Globus pallidus (tissue), 1 donor: ENCODE measurements at places on chromosomes 4 and X.

GRCh38 chr4:120291541-120291940 is 224.9 kb upstream of the MAD2L1 start:
- no peak for DNase-seq

- no peak for DNase-seq
These were observed 978.6 kb downstream of the NLGN4X start for GRCh38 chrX:5250106-5250505.

DNA sequence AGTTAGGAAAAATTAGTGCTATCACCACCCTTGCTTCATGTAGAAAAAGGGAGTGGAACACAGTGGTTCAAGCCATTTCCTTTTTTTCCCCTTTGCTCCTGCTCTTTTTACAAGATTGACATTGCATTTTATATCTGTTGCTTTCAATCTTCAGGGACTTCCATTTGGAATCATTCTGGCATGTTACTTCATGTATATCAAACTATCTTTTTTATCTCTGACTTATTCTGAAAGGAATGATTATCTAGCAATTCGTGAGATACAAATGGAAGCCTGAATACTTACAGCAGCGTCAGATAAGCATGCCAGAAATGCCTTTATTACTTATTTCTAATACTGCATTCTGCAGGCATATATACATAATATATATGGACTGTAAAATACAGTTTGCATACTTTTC is 20.4 kb downstream of the ADGRL3 start:
- DNase-seq = no peak

GRCh38 chr4:165403637-165404036 is 24.8 kb downstream of the CPE start:
- DNase-seq = no peak

- DNase-seq = no peak
These were observed 7.5 kb downstream of the NEK1 start for GRCh38 chr4:169604903-169605331.

GRCh38 chr4:154741922-154742850 is 1.6 kb upstream of the LRAT start:
- peak; percentile 18 for DNase-seq

GRCh38 chr4:4574792-4575191 is 32.9 kb upstream of the STX18 start:
- DNase-seq = peak; percentile 40

GRCh38 chrX:9310616-9311015 is 154.2 kb upstream of the TBL1X start:
- no peak for DNase-seq

DNA sequence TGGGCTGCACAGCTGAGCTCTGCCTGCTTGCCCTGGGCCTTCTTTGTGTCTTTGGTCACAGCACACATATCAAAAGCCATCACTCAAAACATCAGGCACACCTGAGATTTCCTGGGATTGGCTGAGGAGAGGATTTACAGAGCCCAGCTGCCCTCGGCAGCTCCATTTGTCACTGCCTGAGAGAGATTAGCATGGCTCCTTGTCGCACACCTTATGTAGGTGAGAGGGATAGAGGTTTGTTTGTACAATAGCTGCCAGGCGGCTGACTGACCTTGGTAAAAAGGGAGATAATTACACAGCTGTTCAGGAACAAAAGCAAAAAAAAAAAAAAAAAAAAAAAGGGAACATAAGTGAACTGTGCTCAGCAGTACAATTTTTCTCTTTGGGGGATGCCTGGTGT is 63.2 kb downstream of the MGST2 start:
- no peak for DNase-seq

GRCh38 chr4:155687380-155687982 is 20.8 kb downstream of the GUCY1A1 start:
- no peak for DNase-seq

DNA sequence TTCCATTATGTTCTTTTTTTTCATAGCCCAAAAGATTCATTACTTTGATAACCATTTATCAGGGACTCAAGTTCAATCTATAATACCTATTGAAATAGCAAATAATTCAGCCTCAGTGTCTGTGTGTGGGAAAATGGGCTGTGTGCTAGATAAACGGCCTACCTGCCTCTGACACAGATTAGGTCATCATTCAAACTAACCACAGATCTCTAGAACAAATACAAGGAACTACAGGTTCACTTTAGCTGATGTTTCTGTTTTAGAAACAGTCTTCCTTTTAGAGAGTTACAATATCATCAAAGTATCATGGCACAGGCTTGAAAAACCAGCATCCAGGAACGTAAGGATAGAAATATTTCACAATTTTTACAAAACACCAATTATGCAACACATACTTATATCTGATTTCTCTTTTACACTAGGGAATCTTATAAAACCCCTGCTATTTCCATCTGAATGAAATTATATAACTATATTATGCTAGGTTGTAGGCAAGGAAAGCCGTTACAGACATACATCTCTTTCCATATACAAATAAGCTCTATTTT is 56.6 kb upstream of the MAB21L2 start:
- DNase-seq = no peak

GRCh38 chr4:30760551-30760950 is 40.4 kb downstream of the PCDH7 start:
- no peak for DNase-seq

DNA sequence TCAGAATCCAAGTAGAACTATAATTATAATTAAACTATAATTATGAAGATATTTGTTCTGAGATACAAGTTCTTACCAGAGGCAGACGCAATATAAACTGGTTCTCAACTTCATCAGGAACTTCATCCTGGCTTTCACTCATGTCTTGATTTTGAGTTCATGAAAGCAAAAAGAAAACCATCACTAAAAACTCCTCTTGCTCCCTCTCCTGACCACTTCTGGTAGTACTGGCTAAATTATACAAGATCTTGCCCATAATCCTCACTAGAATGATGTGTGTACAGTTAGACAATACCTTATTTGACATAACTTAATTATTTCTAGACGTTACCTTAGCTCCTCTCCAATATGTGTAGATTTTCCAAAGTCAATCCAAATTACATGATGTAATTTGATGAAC is 3.7 kb downstream of the TAF7L start:
- peak; percentile 13 for DNase-seq

DNA sequence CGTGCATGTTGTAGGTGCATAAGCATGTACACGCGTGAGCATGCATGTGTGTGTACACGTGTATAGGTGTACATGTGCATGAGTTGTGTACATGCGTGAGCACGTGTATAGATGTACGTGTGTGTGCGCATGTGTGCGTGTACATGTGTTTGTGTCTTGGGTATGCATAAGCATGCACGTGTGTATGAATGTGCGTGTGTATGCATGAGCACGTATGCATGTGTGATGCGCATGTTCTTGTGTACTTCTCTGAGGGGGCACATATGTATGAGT is 9.0 kb downstream of the NAT8L start:
- DNase-seq = no peak

- no peak for DNase-seq
These were observed 152.1 kb downstream of the THOC2 start for GRCh38 chrX:123580792-123581191.

GRCh38 chr4:150493851-150494250 is 88.1 kb upstream of the MAB21L2 start:
- no peak for DNase-seq

GRCh38 chr4:173415885-173416653 is 17.2 kb upstream of the SCRG1 start:
- peak; percentile 45 for DNase-seq

DNA sequence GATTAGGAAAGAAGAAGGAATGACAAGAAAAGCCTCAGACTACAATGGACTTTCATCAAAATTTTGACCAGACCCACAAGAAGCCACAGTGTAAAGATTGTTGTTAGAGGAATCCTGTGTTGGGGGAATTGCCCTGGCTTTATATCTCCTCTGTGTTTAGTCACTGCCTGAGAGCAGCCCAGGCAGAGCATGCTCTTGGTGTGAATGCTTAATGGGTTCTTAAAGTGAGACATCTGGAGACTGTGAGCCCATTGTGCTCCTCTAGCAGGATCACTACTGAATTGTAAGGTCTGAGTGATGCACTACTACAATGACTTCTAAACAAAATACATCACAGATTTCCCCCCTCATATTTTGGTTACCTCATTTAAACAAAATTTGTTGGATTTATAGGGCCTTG is 1860.5 kb upstream of the ADGRL3 start:
- peak; percentile 66 for DNase-seq

- DNase-seq = peak; percentile 57
These were observed 158.7 kb downstream of the SPRY1 start for GRCh38 chr4:123555233-123555806.

DNA sequence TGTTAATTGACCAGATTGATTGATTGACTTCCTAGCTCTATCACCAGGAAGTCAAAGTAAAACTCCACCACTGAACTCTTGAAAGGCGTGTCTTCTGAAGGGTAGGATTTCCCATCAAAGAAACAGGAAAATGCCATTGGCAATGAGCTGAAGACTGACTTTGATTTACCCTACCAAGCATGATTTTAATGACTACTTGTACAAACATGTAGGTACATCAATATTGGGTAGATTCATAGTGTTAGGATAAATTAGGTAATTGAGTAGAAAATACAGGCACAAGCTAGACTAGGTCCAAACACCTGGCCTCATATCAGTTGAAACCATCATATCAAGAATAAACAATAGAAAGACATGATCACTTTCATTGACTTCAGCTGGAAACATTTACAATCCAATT is 53.2 kb upstream of the ATXN3L start:
- no peak for DNase-seq

- no peak for DNase-seq
These were observed 907.8 kb downstream of the STPG2 start for GRCh38 chr4:97235521-97235920.

DNA sequence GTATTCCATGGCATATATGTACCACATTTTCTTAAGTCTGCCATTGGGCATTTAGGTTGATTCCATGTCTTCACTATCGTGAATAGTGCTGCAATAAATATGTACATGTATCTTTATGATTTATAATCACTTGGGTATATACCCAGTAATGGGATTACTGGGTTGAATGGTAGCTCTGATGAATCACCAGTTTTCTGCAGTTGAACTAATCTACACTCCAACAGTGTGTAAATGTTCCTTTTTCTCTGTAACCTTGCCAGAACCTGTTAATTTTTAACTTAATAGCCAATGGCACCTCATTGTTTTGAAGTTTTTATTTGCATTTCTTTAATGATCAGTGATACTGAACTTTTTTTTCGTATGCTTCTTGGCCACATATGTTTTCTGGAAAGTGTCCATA is 152.5 kb downstream of the CCNG2 start:
- no peak for DNase-seq

DNA sequence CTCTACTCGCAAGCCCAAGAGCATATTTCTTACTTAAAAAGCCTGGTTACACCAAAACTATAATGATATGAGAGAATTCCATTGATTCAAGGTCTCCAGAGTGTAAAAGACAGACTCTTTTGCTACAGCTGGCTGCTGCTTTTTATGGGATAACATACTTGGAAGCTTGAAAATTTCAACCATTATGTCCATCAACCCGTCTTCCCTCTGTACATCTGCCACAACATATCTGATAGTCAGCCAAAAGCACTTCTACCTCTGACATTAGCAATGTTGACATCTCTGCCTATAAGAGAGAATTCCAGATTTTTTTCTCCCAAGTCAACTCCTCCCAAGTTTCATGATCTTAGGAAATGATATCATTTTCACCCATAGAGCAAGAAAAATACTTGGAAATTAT is 54.4 kb upstream of the IQCM start:
- no peak for DNase-seq

GRCh38 chr4:23972187-23972586 is 82.3 kb upstream of the PPARGC1A start:
- no peak for DNase-seq

DNA sequence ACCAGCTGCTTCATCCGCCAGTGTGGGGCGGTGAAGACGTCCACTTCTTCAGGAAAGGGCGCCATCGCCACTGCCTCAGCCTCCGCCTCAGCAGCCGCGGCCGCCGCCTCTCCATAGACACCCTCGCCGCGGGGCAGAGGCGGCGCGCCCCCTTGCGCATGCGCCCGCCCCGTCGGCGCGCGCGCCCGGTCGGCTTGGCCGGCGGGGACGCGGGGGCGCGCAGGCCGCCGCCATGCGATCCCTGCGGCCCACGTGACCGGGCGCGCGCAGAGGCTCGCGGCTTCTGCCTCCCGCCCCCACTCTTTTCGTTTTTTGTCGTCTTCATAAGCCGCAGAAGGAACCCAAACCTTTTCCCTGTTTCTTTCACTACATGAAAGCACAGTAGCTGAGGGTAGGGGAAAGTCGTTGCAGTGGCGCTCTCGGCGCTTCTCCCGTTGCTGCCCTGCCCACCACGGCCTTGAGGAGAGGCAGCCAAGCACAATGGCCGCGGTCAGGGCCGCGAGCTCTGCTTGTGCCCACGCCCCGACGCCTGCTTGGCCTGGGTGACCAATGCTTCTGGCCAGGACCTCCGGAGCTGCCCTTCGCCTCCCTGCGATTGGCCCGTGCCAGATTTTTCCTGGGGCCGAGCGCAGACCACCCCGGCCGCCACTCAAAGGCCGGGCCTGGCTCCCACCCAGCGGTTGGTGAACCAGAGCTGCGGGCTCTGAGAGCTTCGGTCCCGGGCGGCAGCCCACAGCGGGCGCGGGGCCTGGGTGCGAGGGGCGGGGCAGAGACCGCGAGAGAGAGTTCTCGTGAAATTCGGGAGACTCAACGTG is at the start of gene FBXL5:
FBXL5 (minus strand) TSS at position 135 of the 815 bp plus-strand sequence; CDS start at position 65, 70 bp downstream.
- DNase-seq = peak; percentile 87

- DNase-seq = no peak
These were observed 51.0 kb downstream of the RELL1 start for GRCh38 chr4:37635155-37635554.

- DNase-seq = no peak
These were observed 570.7 kb downstream of the PCDH7 start for GRCh38 chr4:31290836-31291235.

DNA sequence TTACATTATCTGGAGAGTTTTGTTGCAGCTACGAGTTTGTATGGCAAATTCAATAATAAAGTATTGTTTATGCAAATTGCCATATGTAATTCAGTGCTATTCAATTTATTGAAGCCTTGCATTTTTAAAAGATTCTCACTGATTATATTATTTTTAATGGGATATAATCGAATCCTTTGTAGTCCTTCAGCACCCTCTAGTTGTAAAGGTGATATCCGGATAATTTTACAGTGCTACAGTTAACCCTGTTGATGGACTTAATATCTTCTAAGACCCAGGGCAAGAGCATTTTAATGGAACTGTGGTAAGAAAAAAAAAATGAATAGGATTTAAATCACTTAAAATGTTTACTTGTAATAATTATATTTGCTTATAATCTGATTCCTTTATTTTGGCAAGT is 48.5 kb upstream of the GRIA2 start:
- no peak for DNase-seq

DNA sequence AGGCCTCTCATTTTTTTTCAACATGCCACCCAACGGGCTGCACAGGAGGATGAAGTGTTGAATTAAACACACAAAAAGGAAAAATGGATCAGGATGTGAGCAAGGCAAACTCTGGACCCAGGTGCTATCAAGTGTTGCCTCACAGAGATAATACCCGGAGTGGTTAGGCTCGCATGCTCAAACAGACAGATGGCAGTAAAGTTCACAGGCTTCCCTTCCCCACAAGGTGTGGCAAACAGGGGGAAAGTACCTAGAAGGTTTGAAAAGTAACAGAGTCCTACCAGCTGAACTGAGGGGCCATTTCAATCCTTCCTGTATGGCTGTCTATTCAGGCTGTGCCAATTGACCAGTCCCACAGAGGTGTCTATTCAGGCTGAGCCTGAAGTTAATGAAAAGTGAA is 123.9 kb upstream of the GC start:
- no peak for DNase-seq
